Stimulated activated CD4-positive, alpha-beta T cell treated with anti-CD3 and anti-CD28 coated beads, Interleukin-12 subunit alpha, Interleukin-12 subunit beta, amount 100 ng/mL, for 4 hours (primary cell): ENCODE measurements at places on chromosomes 2 and 18.

DNA sequence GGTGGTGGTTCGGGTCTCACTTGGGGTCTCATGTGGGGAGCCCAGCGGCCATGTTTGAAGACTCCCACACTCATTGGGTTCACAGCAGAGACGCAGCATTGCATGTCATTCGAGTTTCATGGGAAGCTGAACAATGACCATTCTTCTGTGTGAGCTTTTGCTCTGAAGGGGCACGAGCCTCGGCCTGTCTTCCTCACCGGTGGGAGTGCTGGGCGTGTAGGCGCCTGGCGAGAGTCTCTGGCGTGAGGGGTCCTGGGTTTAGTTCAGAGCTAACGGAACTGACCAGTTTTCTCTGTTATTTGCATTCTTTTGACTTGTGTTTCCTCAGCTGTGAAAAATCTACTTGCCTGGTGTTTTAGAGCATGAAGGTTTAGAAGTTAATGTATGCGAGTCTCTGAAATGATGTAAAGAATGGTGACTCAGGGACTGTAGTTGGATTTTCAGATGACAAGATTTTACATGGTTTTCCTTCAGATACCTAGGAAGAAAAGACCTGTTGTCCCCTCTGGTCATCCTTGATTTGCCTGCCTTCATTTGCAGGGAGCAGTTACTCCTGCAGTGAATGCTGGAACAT lies 98.1 kb downstream of the ARMC9 start:
- no peak for DNase-seq

- no peak for DNase-seq
Observed at GRCh38 chr18:45958730-45959129, 8.4 kb downstream of the EPG5 start.

- DNase-seq = no peak
Observed at GRCh38 chr2:11065833-11066485, 89.3 kb upstream of the SLC66A3 start.

- DNase-seq = no peak
Observed at GRCh38 chr2:113184531-113185230, 10.9 kb downstream of the PSD4 start.

DNA sequence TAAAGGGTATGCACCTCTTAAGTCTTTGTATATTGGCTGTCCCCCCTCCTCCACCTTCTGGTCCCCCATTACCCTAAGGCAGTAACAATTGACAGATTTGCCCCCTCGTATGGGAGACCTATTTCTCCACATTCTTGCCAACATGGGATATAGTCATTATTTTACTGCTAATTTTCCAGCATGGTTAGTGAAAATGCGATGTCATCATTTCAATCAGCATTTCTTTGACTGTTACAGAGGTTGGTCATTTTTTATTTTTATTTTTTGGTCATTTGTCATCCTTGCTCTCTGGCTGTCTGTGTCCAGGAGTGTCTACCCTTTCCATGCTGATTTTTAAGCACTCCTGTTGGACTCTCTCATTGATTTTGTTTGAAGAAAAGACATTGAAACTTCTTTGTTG lies 45.4 kb upstream of the SPP2 start:
- DNase-seq = no peak

- DNase-seq = no peak
Observed at GRCh38 chr2:122514451-122514996, 759.1 kb downstream of the TSN start.

GRCh38 chr2:150866431-150866830 lies 379.0 kb upstream of the RND3 start:
- no peak for DNase-seq
